Activated CD4-positive, alpha-beta T cell treated with anti-CD3 and anti-CD28 coated beads, Interleukin-2, amount 50 U/mL, for 4 hours (primary cell): ENCODE measurements at places on chromosomes 4 and X.

- DNase-seq = no peak
Measured at GRCh38 chr4:146124023-146124680, 51.4 kb upstream of the LSM6 start.

GRCh38 chr4:2515830-2516550 lies 20.5 kb upstream of the FAM193A start:
- DNase-seq = no peak

DNA sequence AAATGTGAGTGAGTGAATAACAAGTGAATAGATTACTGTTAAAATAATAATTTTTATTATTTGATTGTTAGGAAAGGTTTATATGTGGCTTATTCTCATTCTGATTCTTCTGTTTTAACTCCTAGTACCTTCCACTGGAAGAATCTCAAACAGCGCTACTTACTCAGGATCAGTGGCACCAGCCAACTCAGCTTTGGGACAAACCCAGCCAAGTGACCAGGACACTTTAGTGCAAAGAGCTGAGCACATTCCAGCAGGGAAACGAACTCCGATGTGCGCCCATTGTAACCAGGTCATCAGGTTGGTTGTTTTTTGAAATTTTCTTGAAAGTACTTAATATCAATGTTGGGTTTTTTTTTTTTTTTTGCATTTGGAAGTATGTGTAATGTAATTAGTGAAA lies 117.6 kb upstream of the BMPR1B start:
- DNase-seq = no peak

DNA sequence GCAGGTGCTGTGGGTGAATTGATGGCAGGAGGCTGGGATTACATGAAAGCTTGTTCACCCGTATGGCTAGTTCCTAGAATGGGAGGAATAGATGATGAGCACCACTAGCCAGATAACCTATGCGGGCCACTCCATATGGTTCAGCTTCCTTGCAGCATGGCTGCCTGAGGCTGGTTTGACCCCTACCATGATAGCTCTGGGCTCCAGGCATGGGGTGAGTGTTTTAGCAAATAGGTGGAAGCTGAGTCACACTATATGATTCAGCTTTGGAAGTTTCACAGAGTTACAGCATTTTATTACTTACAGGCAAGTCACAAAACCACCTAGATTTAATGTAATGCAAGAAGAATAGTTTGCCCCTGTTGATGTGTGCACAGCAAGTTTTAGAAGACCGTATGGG lies 603.2 kb downstream of the STIM2 start:
- DNase-seq = no peak

DNA sequence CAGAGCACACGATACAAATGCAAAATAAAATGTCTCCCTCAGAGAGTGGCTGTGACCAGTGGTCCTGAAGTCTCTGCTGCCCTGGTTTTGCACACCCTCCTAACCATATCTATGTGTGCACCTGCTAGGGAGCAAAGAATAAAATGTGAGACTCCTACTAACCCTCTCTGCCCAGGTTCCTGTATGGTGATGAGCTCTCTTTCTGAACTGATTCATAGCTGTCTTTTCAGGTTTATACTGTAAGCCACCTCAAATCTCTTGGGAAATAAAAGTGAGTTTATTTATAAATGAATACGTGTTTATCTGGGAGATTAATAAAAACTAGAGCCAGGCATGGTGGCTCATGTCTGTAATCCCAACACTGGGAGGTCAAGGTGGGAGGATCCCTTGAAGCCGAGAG lies 126.0 kb upstream of the RBPJ start:
- DNase-seq = no peak
